ENCODE measurements at places on chromosomes 16 and 17. TPM values are rescaled to one million over a fixed set of nuclear protein-coding genes. Genes with fewer than 3 reads are reported as not detected.

DNA sequence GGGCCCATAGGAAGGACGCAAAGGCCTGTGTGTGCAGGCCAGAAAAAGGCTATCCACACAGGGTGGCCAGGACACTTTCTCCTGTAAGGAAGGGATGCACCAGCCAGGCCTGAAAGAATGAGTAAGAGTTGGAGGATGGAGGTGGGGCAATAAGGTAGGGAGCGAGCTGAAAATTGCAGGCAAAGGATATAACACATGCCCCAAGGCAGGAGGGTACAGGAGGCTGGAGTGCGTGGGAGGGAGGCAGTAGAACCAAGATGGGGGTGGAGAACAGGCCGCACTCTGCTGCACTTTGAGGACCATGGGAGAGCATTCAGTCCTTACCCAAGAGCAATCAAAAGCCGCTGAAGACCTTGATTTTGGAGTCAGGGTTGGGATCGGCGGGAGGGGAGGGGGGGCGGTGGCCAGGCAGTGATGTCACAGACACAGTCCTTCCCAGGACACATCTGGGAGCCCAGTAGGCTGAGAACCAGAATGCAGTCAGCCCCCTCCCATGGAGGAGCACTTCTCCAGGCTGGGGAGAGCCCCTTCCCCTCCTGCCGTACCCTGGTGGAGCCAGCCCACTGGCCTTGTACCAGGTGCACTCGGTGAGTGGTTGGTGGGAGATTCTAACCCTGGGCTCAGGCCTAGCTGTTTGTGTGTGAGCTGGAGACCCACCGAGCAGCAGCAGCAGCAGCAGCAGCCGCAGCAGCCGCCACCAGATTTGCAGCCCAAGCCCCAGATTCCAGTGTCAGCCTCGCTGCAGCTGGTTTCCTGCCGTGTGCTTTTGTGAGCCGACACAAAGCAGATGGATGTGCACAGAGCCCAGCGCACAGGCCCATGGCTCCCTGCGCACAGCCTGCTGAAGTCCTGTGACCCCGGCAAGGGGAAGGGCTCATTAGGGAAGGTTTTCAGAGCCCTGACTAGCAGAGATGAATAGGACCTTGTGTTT is 17.5 kb downstream of the ANKRD40 start:
- no peak for DNase-seq

Gene C16orf54
- 0.74 TPM for total RNA-seq

Gene PIK3R5
- 2.5 TPM for total RNA-seq

GRCh38 chr16:84482951-84483881 is 21.2 kb downstream of the MEAK7 start:
- DNase-seq = no peak

DNA sequence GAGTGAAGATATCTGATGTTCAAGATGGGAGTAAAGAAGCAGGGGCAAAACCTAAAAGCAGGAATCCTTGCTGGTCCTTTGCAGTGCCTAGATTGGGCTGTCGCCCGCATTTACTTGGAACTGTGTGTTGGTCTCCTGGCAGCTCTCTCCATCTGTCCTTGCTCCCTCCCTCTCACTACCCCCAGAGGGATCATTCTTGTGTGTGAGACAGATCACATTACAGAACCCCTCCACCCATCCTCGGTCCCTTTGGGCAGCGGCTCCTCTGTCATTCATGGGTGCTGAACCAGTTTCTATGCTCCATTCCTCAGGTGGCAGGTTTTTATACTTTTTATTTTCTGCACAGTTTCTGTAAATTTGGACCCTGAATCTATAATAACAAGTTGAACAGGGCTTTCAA is 99.4 kb upstream of the MYOCD start:
- no peak for DNase-seq

DNA sequence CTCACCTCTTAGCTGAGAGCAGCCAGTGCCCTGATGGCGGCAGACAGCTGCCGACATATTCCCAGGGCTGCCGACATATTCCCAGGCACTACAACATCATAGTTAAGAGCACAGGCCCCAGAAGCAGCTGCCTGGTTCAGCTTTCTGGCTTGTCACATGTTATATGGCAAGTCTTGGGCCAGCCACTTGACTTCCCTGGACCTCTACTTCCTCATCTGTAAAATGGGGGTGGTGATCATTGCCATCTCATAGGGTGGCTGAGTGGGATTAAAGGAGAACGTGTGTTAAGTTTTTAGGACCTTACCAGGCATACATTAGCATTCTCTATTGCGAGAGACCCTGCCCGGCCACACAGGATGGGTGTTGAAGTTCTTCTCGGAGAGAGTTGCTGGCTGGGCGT is 19.1 kb downstream of the CDIPT start:
- DNase-seq = no peak

Gene CACNG1
- not detected for total RNA-seq

DNA sequence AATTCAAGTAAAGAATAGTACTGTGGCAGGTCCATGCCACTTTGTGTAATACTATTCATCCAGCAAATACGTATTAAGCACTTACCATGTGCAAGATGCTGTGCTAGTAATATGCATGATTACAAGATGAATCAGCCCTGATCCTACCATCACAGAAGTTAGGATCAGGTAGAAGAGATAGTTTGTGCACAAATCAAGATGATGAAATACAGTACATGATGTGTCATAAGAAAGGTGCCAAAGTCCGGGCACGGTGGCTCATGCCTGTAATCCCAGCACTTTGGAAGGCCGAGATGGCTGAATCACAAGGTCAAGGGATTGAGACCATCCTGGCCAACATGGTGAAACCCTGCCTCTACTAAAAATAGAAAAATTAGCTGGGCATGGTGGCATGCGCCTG is 10.9 kb downstream of the COG4 start:
- DNase-seq = no peak

DNA sequence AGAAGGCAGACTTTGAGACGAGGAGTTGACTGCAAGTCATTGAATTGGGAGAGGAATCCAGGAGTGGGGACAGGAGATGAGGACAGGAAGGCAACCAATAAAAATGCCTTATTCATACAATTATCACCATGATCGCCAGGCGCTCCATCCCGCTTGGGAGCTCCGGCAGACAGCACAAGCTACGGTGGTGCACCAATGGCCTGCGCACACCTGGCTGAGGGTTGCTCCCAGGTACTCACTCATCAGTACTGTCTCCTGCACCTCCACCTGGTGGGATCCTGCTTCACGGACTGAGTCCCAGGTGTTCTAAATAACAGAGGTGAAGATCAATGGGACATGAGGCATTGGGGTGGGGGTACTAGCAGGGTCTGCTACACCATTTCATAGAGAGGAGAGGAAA is 160.0 kb upstream of the TNRC6C start:
- DNase-seq = no peak

- DNase-seq = no peak
Measured at GRCh38 chr16:25542306-25542705, 149.5 kb upstream of the HS3ST4 start.

DNA sequence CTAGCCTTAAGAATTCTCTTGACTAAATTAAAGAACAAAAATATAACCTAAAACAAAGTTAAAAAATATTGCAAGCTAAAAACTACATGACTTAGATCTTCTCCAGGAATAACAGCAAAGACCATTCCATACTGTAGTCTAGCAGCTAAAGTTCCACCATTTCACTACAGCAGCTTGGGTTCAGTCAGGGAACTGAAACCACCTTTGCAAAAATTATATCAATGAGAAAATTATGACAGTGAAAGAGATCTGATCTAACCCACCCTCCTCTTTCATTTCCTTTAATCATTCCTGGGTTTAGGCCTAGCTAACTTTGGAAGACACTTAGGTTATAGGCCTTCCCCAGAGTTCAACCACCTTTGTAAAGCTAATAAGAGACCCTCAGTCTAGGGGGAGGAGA is 36.3 kb upstream of the NOS2 start:
- no peak for DNase-seq

DNA sequence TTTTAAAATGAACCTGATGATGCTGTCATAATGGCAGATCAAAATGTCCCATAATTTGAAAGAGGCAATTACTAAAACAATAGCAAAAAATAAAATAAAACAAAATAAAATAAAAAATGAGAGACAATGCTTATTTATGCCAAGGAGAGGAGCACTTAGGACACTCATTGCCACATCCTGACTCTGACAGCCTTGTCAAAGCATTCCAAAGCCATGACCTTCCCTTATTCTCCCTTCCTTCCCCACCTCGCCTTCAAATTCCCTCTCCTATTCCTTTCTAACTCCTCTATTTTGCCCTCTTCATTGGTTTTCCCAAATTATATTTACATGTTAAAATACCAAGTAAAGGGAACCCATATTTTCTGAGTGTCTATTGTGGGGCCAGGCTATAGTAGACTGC is 220.0 kb downstream of the CDH13 start:
- no peak for DNase-seq

DNA sequence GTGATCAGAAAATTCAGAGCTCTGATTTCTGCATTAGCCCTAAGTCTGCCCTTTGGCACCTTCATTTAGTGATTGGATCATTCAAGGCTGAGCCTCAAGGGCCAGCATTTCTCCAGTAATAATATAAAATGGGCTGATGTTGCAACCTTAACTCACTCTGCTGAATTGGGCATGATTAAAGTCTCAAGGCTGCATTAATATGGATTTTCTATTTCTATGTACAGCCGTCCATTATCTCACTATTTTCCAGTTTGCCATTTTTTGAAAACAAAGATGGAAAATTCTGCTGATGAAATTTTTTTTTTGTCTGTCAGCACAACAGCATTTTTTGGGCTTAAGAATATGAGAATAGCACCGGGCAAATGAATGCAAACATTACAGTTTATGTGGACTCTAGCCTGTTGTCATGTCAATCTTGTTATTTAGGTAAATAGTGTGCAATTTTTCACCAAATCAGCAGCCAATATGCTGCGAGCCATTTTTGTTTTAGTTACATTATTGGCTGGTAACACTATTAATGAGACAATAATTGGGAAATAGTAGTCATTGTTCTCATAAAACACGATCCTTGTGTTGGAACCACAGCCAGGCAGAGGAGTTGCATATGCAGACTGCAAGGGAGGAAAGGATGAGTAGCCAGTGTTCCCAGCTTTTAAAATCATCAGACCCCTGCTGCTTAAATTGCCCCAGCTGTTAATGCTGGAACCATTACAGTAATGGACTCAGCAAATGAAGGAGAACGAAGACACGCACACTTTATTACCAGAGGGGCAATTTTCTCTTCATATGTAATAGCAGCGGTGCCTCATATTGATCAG is 10.5 kb downstream of the FTO start:
- DNase-seq = no peak

Gene TBC1D3L
- 8.6 TPM for total RNA-seq

- DNase-seq = no peak
Measured at GRCh38 chr16:48597563-48598387, 12.2 kb downstream of the N4BP1 start.

DNA sequence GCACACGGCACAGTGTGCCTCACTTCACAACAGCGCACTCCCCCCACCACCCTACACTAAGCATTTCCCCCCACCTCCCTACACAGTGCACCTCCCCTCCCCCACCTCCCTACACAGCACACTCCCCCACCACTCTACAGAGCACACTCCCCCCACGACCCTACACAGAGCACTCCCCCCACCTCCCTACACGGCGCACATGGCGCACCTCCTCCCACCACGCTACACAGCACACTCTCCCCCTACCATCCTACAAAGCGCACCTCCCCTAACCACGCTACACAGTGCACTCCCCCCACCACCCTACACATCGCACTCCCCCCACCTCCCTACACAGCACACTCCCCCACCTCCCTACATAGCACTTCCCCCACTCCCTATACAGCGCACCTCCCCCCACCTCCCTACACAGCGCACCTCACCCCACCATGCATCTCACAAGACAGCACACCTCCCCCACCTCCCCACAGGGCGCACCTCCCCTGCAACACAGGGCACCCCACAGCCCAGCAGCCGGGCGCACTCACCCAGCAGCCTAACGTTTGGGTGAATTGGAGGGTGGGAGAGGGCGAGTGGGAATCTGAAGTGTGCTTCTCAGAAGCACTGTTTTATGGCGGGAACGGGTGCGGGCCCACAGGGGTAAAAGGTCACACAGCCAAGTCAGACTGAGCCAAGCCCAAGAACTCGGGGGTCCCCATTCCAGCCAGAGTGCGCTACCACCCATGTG is 10.3 kb downstream of the KNOP1 start:
- DNase-seq = no peak

DNA sequence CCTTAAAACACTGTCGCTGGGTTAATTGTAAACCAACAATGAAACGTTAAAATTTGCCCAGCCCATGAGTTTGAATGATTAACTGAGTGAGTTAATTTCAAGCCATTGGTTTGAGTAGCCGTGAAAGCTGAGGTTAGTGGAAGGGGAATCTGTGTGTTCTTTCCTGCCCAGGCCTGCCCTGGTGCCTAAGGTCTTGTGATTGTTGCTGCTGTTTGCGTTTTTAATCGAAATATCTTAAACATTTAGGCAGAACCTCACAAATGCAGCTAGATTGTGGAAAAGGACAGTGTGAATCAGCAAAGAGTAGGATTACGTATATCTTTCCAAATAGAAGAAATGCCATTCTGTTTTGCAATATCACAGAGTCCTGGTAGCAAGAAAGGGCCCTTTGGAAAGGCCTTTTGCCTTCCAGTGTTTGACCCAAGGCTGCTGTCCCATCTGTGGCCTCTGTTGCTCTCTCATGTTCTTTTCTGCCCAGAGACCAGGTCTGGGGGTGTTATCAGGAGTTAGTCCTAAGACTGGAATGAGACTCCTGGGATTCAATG is 113.8 kb downstream of the MSI2 start:
- DNase-seq = no peak

DNA sequence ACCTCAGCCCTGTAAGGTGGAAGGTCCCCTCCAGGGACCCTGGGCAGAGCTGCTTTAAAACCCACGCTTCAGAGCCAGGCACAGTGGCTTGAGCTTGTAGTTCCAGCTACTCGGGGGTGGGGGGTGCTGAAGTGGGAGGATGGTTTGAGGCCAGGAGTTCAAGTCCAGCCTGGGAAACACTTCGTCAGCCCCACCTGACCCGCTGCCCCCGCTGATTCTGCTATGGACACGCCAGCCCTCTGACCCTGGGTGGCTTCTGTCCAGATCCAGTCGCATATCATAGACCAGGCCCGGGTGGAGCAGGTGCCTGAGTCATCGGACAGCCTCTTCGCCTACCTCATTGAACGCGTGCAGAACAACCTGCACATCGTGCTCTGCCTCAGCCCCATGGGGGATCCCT is 35.2 kb upstream of the KDM6B start:
- DNase-seq = no peak

DNA sequence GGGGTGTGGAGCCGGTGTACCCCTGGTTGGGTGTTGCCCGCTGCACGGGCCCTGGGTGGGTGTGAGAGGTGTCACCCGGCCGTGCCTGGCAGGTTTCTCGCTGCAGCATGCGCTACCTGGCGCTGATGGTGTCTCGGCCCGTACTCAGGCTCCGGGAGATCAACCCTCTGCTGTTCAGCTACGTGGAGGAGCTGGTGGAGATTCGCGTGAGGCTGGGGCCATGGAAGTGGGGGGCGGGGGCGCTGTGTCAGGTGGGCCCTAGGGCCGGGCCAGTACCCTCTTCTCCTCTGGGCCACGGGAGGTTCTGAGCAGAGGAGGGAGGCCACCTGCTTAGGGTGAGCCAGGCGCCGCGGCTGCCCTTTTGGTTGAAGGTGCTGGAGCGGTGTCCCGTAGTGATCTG is 13.4 kb downstream of the DEF8 start:
- DNase-seq = no peak

Gene MYH8
- total RNA-seq = not detected

Gene LGALS9B
- total RNA-seq = not detected

All from left ventricle myocardium superior (tissue), 1 donor.